Prostate gland (tissue), 2 donors: ENCODE measurements at places on chromosomes 7 and 10. TPM values are rescaled to one million over a fixed set of nuclear protein-coding genes. Genes with fewer than 3 reads are reported as not detected.

GRCh38 chr7:14368285-14368684, 378.8 kb upstream of the ETV1 start:
- no peak for DNase-seq
- H3K4me1 ChIP-seq: no peaks in the 10 kb centered on the region
- H3K36me3 ChIP-seq: no peaks in the 10 kb centered on the region
- H3K4me3 ChIP-seq: no peak overlapping the region

DNA sequence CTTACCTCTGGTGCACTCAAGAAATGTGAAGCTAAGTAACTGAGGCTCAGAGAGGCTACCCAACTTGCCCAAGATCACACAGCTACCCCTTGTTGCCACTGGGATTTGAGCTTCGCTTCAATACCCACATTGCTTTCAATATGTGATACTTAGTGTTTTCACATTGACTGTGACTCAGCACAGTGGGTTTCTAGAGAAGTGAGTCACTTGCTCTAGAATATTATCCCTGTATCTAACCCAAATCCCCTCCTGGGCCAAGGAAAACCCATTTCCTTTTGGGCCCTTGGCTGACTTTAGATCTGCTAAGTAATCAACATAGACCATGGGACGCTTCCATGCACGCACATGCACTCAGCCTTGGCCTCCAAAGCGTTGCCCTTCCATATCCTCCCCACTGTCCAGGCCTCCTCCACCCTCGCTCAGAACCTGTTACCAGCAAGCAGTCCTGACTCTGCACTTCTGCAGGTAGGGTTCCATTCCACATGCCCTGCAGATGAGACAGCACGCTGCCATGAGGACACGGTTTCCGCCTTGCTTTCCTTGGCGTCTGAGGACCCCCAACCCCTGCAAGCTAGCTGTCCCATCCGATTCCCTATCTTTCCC, 87.7 kb upstream of the CHST15 start:
- H3K27ac ChIP-seq: no peak overlapping the region
- no peaks in the 10 kb centered on the region for H3K27me3 ChIP-seq
- no peak overlapping the region for H3K4me3 ChIP-seq
- no peak for DNase-seq
- H3K36me3 ChIP-seq: no peaks in the 10 kb centered on the region

DNA sequence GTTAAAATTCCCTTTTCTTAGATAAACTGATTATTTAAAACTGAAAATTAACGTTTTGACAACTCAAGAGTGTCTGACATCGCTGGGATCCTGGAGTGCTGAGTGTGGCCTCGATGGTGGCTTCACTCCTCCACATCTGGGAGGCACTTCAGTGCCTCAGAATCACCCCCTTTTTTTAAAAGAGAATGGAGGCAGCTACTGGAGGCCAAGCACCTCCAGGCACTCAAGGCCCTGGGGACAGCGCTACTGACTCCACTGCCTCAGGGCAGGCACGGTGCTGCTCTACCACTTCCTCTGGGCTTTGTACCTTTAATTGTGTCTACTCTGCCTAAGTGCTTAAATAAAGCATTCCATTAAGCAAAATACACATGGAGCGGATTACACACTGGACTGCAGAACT, 27.2 kb upstream of the NCAPG2 start:
- H3K27me3 ChIP-seq: no peaks in the 10 kb centered on the region
- DNase-seq: no peak
- no peaks in the 10 kb centered on the region for H3K36me3 ChIP-seq
- peak overlapping the region; percentile 47 for H3K27ac ChIP-seq

DNA sequence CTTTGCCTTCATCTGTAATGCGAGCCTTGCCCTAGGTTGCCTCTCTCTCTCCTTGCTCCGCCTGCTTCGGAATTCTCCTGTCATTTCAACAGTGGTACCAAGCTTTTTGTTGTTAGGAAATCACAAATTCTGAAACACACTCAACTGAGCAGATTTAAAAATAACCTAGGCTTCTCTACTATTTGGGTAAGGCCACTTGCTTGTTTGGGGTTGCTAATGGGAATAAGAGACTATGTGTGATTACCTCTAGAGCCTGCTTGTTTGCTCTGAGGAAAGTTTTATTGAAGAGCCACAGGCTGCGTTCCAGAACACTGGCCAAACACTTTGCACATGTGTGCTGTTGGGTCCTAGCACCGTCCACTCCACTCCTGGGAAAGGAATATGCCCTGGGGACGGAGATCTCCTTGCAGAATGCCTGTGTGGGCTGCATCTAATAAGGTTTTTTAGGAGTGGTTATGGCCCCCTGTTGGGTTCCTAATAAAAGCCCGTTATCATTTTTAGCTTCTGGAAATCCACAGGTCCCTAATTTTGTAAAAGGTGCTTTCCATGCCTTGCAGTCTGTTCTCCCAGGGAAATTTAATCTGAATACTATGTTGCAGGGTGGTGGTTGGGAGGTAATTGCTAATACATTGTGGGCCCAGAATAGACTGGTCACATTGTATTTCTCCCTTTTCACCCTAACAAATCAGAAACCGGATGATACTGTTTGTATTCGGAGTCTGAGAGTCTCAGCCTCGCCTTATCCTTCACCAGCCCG, 68.7 kb upstream of the KLF6 start:
- H3K4me1 ChIP-seq: peaks cover 9% of the 10 kb centered on the region
- DNase-seq: peak; percentile 89
- peak overlapping the region; percentile 86 for H3K27ac ChIP-seq

DNA sequence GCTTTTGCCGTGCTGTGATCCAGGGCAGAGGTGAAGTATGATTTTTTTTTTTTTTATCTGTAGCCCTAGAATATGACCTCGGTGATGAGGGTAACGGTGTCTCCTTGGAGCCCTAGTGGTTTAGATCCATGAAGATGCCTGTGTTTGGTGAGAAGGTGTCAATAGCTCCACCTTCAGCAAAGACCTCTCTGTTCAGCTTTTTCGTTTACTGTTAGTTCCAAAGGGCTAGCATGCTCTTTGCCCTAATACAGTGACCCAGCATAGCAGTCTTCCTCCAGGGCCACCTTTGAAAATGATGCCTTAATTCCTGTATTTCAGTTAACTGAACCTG, 746 bp upstream of the MRPS16 start:
- H3K36me3 ChIP-seq: no peaks in the 10 kb centered on the region
- no peaks in the 10 kb centered on the region for H3K27me3 ChIP-seq
- DNase-seq: no peak
- peak overlapping the region; percentile 87 for H3K27ac ChIP-seq
- peaks cover 6% of the 10 kb centered on the region for H3K4me1 ChIP-seq

Gene VWDE
- total RNA-seq: 2.7 TPM

Gene CLDN4
- total RNA-seq: 216 TPM
